ENCODE measurements at places on chromosomes 16 and 17.

DNA sequence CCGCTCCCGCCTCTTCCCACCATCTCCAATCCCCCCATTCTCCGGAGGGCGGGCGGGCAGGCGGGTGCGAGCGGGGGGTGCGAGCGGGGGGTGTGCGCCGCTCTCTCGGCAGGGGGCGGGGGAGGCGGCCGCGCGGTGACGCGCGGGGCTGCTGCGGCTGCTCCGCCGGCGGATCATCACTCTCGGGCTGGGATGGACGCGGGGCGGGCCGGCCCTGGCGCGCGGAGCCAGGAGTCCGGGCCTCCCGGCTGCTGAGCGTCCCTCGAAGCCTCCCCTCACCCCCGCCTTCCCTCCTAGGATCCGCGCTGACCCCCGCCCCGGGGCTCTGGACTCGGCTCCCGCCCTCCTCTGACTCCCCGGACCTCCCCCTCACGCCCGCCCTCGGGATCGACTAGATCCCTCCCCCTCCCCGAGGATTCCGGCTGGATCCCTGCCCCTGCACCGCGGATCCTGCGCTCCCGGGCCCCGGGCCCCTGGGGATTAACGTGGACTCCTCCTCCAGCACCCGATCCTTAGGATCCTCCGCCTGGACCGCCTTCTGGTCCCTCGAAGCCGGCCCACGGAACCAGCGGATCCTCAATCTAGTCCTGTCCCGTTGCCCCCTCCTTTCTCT, 946 bp upstream of the TMEM256 start:
- no peak for DNase-seq

DNA sequence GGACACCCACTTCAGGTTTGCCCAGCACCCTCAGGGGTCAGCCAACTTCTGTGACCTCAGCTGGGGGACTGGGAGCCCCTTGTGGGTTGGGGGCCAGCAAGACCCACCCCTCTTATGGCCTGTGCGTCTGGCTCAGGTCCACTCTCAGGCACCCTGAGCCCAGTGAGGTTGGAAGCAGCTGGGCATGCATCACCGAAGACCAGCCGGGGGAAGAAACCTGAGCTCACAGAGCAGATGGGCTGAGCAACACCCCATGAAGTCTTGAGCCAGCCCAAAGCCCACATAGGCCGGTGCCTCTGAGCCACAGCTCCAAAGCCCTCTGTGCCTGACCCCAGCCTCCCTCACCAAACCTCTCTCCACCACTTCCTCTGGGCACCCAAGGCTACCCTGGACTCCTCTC, 166.7 kb downstream of the RBFOX3 start:
- DNase-seq: no peak

GRCh38 chr16:73775841-73776388, 520.7 kb upstream of the PSMD7 start:
- DNase-seq: no peak

- no peak for DNase-seq
These were observed 152.4 kb downstream of the ABCC12 start for GRCh38 chr16:48003206-48003907.

DNA sequence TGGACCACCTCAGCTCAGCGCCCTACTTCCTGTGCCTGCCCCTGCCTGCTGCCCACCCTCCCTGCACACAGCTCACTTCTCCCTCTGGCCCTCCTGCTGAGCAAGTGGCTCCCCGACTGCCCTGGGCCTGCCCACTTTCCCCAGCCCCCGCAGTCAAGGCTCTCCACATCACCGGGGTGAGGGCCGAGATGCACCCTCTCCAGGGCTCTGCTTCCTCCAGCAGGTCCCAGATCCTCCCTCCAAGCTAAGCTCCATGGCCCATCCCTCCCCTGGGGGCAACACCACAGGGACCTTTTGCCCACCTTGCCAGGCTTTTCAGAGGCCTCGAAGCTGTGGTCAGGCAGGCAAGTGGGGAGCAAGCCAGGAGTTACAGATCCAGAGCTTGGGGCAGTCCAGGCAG, 820.2 kb downstream of the KCNJ18 start:
- DNase-seq: no peak

GRCh38 chr16:88962478-88963152, 14.4 kb downstream of the CBFA2T3 start:
- DNase-seq: no peak

- DNase-seq: no peak
These were observed 3.9 kb upstream of the NFAT5 start for GRCh38 chr16:69561901-69562300.

GRCh38 chr17:78096093-78096492, 32.5 kb downstream of the TMC6 start:
- DNase-seq: no peak

- peak; percentile 5 for DNase-seq
These were observed 27.9 kb downstream of the MBTPS1 start for GRCh38 chr16:84088695-84089395.

- no peak for DNase-seq
These were observed 1.1 kb downstream of the SPEM3 start for GRCh38 chr17:7429722-7430121.

- peak; percentile 19 for DNase-seq
These were observed 213.9 kb downstream of the MRTFB start for GRCh38 chr16:14284930-14285512.

DNA sequence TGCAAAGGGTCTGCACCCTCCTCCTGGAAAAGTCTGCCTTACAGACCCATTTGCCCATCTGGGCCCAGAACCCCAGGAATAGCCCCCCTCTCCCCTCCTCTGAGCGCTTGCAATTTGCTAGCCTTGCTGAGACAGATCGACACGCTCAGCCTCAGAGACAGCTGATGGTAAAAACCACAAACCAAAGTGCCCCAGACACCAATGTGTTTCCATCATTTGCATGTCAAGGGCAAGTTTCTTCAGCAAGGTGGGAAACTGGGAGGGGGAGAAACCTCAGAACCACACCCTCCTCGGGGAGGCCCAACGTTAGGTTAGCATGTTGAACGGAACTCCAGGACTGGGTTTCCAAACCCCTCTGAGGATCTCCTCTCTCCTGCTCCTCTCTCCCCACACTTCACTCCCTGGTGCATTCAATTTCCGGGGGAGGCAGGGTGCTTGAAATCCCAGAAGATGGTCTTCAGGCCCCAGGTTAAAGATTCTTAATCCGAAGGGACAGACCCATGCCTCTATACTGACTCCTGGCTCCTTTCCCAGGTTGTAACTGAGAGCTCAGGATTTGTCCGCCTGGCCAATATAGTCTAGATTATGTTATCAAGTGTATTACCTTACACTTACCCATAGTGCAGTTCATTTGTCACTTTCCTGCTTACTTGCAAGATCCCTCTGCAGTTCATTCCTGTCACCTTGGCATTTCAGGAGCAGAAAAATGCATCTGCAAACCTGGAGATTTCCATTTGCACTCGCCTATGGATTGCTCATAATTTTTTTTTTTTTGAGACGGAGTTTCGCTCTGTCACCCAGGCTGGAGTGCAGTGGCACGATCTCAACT, 1.3 kb upstream of the CUEDC1 start:
- peak; percentile 24 for DNase-seq

All from stimulated activated CD8-positive, alpha-beta memory T cell treated with anti-CD3 and anti-CD28 coated beads, Interleukin-7, amount 100 ng/mL, for 1 hour (primary cell).